HAP-1 (cell line): ENCODE measurements at places on chromosomes 2 and 18.

GRCh38 chr2:152638590-152638989 lies 78.7 kb downstream of the PRPF40A start:
- DNase-seq = no peak

- no peak for DNase-seq
Observed at GRCh38 chr2:38978296-38978903, 88.7 kb downstream of the ARHGEF33 start.

DNA sequence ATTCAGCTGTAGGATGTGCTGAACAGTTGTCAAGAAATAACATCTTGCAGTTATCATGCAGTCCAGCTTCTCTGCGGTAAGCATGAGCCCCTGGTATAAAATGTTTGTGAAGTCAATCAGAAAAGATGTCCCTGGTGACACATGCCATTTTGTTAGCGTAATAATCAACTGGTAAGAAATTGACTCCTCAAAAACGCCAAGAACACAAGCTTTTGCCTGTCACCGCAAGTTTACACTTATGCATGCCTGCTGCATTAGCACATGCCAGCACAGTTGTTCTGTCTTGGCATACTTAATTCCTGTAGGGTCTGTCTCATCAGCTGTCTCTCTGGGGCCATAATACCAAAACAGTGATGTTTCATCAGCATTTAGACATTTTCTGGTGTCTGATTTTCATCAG lies 524.8 kb upstream of the DSEL start:
- DNase-seq = no peak

DNA sequence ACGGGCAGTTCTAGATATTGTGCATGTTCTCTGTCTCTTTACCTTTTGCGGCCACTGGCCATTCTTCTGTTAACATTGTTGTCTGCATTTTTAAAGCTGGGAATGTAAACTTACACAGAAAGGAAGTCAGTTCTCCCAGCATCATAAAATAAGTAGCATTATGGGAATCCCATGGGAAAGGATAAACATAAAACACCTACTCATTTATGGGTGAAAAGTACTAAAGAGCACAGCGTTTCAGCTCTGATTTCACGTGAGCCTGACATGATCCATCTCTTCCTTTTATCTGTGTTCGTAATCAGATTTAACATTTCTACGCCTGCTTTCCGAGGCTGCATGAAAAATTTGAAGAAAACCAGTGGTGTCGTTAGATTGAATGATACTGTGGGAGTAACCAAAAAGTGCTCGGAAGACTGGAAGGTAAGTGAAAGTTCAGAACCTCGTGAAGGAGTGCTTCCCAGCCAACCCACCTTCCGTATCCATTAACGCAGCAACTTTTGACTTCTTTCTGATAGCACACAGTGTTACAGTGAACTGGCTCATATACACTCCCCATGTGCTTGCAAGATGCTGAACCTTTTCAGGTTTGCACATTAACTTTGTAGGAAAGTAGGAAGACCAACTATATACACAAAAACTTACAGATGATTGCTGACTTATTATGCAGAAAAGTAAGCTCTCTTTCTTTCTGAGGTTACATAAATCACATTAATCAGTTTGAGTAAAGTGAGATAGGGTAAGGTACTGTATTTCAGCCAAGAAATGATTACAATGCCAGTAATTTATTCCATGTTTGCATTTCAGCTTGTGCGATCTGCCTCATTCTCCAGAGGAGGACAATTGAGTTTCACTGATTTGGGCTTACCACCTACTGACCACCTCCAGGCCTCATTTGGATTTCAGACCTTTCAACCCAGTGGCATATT lies 86.5 kb upstream of the TTC39C start:
- peak; percentile 6 for DNase-seq

DNA sequence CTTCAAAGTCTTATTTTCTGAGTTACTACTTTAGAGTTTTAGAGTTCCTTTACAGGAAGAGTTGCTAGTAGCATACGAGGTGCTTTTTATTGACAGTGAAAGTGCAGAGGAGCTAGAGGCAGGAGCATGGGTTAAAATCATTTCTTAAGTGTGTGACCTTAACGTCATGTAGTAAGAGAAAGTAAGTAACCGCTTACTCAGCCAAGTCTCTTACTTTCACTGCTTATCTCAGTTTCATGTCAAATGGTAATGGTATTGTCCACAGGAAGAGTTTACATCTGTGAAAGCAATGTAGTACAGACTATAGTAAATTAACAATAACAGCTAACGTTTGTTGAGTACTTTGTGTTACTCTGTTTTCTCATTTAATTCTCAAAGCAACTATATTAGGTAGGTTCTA lies 12.6 kb downstream of the NDUFAF7 start:
- DNase-seq = no peak

DNA sequence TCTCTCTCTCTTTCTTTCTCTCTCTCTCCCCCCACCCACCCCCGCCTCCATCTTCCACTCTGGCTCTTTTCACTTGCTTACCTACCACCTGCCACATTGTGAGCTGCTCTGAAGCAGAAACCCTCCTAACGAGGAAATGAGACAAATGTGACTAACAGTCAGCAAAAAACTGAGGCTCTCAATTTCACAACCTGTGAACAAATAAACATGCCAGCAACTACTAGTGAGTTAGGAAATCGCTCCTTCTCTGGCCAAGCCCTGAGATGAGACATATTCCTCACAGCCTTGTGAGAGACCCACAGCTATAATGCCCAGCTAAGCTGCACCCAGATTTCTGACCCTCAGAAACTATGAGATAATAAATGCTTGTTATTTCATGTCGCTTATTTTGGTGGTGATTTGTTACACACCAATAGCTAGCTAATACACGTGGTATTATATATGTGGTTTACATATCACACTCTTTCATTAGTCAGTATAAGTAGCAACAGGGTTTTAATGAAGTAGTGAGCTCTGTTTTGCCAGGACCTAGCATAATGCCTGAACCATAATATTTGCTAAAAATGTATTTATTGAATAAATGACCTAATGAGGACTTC lies 8.4 kb upstream of the ZNF521 start:
- DNase-seq = no peak

GRCh38 chr2:162711832-162712540 lies 126.6 kb downstream of the KCNH7 start:
- no peak for DNase-seq

GRCh38 chr2:43326101-43326825 lies 99.9 kb upstream of the ZFP36L2 start:
- DNase-seq = no peak

DNA sequence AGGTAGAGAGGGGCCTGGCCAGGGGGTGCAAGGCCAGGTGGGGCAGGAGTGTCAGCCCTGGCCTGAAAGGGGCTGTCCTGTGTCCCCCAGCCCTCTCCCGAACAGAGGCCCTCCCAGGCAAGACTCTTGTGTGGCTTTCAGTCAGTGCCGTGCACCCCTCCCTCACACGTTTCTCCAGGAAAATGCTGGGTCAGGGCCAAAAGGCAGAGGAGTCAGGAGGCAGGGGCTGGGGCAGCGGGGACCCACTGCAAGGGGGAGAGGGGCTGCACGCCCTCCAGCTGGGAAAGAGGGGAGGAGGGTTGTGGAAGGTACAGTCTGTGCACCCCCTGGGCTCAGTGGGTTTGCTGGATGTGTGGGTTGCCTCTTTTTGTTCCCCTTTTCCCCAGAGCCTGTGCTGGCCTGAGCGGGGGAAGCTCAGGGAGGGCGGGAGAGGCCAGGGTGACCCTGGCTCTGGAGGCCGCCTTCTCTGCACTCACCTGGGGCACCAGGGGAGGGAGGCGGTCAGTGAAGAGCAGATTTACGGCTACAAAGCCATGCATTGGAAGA lies 4.1 kb downstream of the KCNF1 start:
- no peak for DNase-seq

DNA sequence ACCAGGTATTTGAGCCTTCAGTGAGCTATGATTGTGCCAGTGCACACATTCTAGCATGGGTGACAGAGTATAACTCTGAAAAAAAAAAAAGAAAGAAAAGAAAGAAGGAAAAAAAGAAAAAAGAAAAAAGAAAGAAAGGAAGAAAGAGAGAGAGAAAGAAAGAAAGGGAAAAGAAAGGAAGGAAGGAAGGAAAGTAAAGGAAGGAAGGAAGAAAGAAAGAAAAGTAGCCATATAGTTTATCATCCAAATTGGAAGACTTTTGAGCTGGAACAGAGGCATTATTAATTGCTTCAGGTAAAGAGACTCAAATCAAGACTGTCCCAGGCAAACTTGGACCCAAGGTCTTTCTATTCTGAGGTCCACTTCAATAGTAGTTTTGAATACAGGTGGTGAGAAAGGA lies 32.9 kb upstream of the ZEB2 start:
- DNase-seq = no peak

- DNase-seq = no peak
Observed at GRCh38 chr2:33209976-33210375, 263.2 kb downstream of the LTBP1 start.

GRCh38 chr2:41716497-41716896 lies 331.3 kb upstream of the PKDCC start:
- DNase-seq = no peak
